SK-N-DZ (cell line): ENCODE measurements at places on chromosomes 12 and 14.
A peak's percentile ranks its signal among the peaks of the same experiment; 100 is the strongest.

DNA sequence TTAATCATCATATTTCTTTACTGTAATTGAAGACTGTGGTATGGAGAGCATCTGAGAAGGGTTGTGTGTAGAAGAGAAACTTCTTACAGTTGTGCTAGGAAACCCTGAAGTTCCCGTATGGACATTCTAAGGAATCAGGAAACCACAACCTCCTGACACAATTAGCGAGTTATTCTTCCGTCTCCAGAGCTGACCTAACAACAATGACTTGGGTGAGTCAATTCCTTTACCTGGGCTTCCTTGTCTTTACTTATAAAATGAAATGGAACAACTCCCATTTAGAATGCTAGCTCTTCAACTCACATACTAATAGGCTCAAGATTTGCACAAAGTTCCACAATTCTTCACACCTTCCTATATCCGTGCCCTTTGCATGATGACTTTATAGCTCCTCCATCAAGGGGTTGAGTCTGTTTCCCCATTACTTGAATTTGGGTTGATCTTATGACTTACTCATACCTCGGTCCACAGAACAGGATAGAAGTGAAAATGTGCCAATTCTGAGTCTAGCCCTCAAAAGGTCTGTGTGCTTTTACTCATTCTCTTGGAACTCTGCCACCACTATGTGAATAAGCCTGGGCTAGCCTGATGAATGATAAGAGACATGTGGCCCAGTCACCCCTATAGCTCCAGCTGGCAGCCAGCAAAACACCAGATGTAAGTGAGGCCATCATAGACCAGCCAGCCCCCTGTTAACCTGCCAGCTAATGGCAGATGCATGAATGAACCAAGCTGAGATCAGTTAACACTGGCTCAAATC lies 459.4 kb downstream of the ETNK1 start:
- DNase-seq = peak; percentile 51

DNA sequence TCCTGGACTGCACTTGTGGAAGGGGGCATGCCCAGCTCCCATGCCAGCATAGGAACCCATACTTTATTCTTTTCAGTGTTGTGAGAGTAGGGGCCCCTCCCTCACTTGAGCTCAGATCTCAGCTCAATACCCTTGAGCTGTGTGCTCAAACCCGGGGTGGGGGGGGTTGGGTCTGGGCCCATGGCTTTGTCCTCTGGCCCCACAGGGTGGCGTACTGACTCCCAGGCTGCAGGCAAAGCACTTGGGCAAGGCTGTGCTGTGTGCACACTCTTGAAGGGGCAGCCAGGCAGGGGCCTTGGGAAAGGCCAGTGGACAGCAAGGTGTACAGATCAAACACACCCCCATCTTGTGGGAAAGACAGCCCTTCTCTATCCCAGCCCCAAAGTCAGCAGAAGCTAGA lies 81.8 kb downstream of the WIF1 start:
- DNase-seq = no peak

- no peak for DNase-seq
Measured at GRCh38 chr12:45775964-45776363, 46.5 kb downstream of the ARID2 start.

- DNase-seq = no peak
Measured at GRCh38 chr14:105383083-105383730, 15.1 kb upstream of the TEX22 start.

GRCh38 chr12:11500861-11501230 lies 105.5 kb upstream of the PRB2 start:
- DNase-seq = no peak

DNA sequence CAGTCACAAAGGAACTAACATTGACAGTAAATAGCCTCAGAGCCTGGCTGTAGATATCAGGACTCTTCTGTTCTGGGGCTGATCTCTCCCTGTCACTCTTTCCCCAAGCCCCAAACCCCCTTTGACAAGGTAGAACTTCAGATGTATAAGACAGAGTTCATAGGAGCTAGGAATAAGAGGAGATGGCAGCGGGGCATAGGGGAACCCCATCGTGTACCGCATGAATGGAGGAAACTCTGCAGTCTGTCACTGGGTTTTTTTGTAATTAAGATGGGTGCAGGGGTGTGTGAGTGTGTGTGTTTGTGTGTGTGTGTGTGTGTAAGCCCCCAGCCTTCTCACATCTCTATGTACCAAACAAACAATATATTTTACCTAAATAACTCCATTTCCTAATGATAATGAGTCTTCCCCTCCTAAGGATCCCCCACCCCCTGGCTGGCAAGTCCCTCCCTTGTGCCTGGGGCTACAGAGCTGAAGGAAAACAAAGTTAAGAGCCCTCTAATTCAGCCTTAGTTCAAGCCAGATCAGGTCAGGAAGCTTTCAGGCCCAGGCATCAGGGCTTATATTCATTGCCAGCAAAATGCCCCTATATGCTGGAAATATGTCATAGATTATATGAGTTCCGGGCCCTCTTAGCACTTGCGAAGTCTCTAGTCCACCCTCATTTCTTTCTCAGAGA lies 9.1 kb upstream of the HOXC4 start:
- no peak for DNase-seq

- no peak for DNase-seq
Measured at GRCh38 chr14:95871531-95871930, 5.1 kb upstream of the TUNAR start.

DNA sequence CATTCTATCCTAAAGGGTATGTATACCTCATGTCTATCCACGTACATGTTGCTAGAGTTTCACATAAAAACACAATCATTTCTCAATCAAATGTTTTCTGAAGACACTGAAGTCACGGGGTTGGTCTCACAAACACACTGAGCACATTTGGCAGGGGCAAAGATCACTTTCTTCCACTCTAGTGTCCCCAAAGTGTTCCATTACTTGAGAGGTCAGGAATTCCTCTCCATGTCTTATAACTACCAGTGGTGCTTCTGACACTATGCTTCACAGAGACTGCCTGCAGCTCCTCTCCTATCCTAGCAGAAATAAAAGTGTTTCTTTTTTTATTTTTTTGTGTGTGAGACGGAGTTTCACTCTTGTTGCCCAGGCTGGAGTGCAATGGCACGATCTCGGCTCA lies 19.1 kb downstream of the ZFYVE1 start:
- DNase-seq = no peak

GRCh38 chr14:69715725-69716477 lies 51.0 kb upstream of the SRSF5 start:
- DNase-seq = peak; percentile 30

- no peak for DNase-seq
Measured at GRCh38 chr14:81193924-81194633, 26.7 kb downstream of the GTF2A1 start.

DNA sequence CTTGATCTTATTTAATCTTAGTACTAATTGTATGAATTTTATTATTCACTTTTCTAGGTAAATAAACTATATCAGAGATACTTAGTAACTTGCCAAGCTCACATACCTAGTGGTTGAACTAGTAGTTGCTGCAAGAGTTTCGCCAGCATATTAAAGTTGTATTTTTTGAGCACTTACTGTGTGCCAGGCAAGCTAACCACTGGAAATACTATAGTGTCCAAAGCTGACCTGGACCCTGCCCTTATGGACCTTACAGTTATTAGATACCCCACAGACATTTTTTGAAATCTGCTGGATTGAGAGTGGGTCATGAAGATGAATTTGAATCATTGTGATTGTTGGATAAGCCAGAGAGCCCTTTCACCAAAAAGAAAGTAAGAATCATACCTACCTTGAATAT lies 125.0 kb downstream of the RAD51B start:
- no peak for DNase-seq

- DNase-seq = no peak
Measured at GRCh38 chr12:27672051-27672450, 24.2 kb upstream of the REP15 start.

DNA sequence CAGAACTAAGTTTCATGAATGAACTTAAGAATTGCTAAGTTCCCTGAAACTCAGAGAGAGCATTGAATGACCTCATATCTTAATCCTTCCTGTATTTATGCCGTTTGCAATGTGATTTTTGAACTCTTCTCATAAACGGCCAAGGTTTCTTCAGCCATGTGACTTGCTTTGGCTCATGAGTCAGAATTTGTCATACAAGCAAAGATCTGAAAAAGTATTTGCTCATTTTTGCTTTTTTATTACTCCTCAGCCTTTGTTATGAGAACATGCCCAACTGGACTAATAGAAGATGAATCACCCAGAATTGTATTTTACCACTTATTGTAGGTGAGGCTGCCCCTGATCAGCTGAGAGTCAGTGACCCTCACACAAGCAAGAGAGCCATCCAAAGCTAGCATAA lies 693.8 kb downstream of the BCL11B start:
- DNase-seq = no peak

GRCh38 chr14:49921401-49921800 lies 28.5 kb downstream of the ARF6 start:
- no peak for DNase-seq

DNA sequence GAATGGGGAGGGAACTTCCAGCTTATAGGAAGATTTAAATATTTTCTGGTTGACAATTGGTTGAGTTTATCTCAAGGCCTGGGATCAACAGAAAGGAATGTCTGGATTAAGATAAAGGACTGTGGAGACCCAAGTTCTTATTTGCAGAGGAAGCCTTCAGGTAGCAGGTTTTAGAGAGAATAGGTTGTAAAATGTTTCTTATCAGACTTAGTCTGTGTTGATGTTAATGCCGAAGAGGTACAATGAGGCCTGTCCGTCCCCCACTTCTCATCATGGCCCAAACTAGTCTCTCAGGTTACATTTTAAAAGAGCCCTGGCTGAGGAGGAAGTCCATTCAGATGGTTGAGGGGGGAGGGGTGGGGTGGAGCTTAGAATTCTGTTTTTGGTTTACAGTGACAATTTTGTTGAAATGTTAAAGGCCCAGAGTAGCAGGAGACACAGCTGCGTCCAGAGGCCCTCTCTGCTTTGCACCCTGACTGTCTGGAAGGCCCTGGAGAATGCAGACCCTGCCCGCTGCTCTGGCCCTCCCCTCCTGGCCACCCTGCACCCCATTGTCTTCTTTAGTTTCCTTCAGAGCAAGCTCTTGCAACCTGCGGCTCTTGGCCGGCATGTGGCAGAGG lies 672.5 kb upstream of the TMEM132C start:
- DNase-seq = no peak

- no peak for DNase-seq
Measured at GRCh38 chr12:57623385-57623784, 9.6 kb downstream of the B4GALNT1 start.

GRCh38 chr12:26666286-26666685 lies 166.7 kb downstream of the ITPR2 start:
- DNase-seq = no peak

DNA sequence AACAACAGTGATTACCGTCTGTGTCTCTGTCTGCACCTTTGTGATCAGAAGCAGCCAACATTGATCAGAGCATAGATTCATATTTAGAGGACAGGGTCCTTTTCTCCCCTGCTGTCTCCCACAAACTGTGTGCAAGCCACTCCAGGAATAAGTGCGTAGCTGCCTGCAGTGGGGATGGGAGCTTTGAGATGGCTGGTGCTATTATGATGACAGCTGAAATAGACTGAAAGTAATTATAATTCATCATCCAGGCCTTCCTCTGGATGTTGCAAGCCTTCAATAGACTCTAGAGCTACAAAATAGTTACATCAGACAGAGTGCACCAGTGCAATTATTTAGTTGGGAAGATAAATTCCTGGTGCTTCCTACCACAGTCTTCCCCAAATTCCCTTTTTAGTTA lies 68.1 kb downstream of the BORCS5 start:
- DNase-seq = no peak

- no peak for DNase-seq
Measured at GRCh38 chr12:55385891-55386290, 14.4 kb upstream of the OR6C65 start.

DNA sequence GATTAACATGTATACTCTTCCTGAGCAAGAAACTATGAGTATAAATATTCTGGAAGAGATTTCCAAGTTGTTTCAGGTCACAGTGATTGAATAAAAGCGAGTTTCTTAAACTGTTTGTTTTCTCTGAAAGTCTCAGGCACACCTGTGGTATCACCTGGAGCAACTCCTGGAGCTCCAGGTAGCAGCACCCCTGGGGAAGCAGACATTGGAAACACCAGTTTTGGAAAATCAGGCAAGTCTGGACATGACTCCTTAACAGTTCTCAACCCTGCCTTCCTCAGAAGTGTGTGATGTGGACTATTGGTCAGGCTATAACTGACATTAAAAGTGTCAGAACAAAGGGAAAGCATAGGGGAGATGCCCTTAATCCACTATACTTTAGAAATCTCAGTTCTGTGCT lies 217.6 kb upstream of the CNTN1 start:
- no peak for DNase-seq

- no peak for DNase-seq
Measured at GRCh38 chr12:57800965-57801364, 17.6 kb downstream of the AVIL start.

GRCh38 chr12:131721548-131721947 lies 10.7 kb downstream of the SFSWAP start:
- DNase-seq = no peak

DNA sequence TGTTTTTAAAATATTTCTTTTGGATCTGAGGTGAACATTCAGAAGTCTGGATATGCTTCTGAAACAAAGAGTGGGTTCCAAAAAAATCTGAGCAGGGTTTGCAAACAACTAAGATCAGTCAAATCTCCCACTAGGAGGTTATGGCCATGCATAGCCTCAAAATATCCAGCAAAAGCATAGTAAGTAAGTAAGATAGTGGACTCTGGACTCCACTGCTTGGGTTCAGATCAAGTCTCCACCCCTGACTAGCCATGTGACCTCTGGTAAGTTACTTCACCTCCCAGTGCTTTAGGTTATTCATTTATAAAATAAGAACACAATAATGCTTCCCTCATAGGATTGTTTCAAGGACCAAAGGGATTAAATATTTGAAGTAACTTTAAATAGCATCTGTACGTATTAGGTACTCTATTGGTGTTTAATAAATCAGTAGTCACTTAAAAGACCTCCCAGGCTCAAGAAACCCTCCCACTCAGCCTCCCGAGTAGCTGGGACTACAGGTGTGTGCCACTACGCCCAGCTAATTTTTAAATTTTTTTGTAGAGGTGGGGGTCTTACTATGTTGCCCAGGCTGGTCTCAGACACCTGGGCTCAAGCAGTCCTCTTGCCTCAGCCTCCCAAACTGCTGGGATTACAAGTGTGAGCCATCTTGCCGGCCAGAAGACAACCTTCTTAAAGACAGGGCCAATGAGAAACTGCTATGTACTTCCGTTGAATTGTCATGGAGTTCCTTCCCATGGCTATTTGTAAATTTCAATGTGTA lies 95.7 kb upstream of the SOX5 start:
- no peak for DNase-seq

DNA sequence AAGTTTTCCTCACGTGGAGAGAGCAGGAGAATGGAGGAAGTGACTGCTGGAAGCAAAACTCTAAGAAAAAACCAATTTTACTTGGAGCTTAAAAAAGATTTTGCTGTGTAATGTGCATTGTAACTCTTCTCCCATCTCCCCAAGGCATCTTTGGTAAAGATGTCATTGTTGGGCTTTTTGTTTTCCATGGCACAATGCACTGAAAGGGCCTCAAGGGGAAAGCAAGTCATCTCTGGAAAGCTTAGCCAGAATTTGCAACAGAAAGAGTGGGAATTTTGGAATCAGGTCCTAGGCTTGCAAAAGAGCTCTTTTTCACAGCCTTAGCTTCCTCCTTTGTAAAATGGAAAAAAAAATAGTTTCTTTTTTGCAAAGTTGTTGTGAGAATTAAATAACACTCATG lies 7.9 kb upstream of the PPM1A start:
- DNase-seq = no peak
